WTC11 (cell line): ENCODE measurements at places on chromosomes 7 and 10.
A peak's percentile ranks its signal among the peaks of the same experiment; 100 is the strongest.

- DNase-seq: no peak
These were observed 209.0 kb upstream of the FZD1 start for GRCh38 chr7:91055219-91055618.

DNA sequence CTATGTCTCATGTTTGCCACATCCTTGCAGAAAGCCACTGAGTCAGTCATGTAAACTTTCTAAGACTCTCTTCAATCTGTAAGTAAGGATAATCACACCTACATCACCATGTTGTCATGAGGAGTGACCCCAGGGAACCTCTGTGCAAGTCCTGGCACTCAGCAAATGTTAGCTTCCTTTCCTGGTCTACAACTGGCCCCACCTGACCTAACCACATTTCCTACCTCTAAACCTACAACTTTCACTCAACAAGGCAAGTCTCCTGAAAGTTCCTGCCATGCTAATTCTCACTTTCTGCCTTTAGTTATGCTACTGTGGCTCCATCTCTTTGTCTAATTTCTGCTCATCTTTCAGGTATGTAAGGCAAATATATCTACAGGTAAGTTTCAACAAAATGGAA, 72.3 kb upstream of the SEM1 start:
- no peak for DNase-seq

- DNase-seq: no peak
These were observed 11.3 kb downstream of the XRCC2 start for GRCh38 chr7:152664636-152665035.

GRCh38 chr10:17790651-17791050, 18.5 kb upstream of the MRC1 start:
- no peak for DNase-seq

- no peak for DNase-seq
These were observed 52.1 kb downstream of the KCNH2 start for GRCh38 chr7:150926066-150926465.

DNA sequence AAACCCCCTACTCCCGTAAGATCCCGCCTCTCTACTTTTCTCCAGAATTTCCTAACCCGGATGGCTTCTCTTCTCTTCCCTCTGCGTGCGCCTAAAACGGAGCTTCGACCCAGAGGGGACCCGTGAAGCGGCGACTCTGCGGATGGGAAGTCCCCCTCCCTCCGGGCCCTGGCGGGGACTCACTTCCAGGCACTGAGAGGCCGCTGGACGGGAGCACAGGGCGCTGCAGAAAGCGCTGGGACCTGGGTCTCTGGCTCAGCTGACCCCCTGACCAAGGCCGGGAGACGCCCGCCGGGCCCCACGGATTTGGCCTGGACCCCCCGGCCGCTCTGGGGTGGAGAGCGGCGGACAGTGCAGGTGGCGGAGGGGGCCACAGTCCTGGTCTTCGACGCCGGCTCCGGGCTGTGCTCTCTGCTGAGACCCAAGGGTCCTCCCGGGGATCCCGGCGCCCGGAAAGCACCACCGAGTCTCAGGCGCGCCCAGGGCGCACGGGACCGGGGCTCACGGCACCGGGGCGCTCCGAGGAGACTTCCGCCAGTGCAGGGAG, 688 bp upstream of the FOXL3 start:
- peak; percentile 36 for DNase-seq

- DNase-seq: no peak
These were observed 80.4 kb downstream of the ZNRF2 start for GRCh38 chr7:30364773-30365172.

GRCh38 chr10:118732245-118733165, 22.3 kb downstream of the CACUL1 start:
- no peak for DNase-seq
